GM12891 (cell line): ENCODE measurements at places on chromosomes 1 and 21.

DNA sequence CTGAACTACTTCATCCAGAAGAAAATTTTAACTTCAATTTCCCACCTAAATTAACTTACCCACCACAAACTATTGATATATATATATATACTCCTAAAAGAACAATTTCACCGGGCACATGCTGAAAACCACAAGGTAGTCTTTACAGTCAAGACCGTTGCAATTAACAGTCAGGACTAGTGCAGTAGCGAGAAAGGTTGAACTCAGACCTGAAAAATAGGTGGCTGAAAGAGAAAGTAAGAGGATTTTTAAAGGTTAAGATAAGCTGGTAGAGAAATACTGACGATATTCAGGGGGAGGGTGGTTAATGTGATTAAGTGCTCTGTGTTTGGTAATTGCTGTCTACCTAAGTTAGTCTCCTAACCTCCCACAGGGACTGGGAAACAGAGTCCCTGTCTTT lies 1153.5 kb upstream of the TMPRSS15 start:
- DNase-seq, result no peak

DNA sequence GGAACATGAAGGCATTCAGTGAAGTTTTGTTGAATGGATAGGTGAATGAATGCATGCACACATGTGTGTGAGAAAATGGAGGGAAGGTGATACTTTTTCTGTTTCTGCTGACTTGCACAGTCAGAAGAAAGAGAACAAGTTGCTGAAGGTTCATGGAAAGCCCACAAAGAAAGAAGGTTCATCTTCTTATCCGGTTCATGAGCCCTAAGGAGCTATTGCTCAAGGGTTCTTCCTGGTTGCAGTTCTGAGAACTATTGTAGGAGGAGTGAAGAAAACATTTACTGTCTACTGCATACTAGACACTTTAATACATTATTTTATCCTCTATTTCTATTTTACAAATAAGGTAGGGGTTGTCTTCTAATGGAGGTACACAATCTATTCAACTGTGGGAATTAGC lies 13.4 kb upstream of the NIBAN1 start:
- DNase-seq, result no peak

DNA sequence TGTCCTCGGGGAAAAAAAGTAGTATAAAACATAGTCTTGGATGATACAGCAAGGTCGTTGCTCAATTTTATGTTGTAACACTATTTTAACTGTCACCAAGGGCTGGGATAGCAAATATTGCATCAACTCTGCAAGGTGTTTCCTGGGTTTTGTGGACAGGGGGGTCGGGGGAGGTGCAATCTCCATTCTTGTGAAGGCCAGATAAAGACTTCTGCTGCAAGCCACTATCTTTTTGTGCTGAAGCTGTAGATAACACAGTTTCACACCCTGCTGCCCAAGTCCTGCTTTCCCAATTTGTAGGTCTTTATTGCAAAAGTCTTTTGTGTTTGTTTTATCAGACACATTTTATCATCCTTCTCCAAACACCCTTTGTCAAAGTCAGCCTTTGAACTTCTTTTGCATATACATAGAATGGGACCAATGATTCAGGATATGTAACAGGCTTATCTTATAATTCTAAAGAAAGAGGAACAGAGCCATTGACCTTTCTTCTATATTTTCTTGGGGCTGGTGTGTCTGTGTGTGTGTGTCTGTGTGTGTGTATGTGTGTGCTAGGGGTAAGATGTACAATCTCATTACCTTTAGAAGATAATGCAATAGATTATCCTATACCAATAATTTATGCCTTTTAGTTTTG lies 140.6 kb downstream of the RUNX1 start:
- DNase-seq, result no peak

DNA sequence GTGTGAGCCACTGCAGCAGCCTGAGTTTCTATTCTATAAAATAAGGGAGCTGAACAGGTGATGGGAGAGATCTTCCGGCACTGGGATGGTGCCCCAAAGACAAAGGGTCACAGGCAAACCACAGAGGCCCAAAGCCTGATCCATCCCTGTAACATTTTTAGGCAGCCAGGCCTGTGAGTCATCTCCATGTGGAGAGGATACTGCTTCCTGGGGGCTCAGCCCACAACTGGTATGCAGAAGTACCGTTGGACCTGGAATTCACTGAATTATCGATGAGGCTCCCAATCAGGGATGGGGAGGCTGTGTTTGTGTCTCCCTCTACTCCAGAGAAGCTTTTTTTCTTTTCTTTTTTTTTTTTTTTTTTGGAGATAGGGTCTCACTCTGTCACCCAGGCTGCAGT lies 48.8 kb upstream of the WASF2 start:
- no peak for DNase-seq

- peak; percentile 9 for DNase-seq
Measured at GRCh38 chr1:74504125-74504932, 8.1 kb downstream of the LRRC53 start.

DNA sequence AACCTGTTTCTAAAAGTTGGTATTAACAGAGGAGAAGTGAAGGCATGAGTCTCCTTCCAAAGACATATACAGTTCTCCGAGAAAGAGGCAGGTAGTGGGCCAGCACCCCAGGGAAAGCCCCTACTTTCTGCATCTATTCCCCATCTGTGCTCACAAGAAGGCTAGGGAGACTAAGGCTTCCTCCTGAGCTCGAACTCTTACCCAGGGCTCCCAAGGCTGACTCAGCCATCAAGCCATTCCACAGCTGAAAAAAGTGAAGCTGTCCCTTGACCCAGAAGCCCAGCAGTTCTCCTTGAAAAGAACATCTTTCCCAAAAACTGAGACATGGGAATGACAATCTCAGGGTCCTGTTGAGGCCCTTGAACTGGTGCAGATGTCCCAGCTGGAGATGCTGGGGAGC lies 1.9 kb upstream of the PADI3 start:
- DNase-seq, result no peak

GRCh38 chr1:172742599-172743500 lies 83.9 kb downstream of the FASLG start:
- no peak for DNase-seq
